ENCODE measurements at places on chromosomes 2 and 18. TPM values are rescaled to one million over a fixed set of nuclear protein-coding genes. Genes with fewer than 3 reads are reported as not detected.

The GPC1 gene
- 270 TPM for total RNA-seq

The GNAL gene
- 0.72 TPM for total RNA-seq

The CHRND gene
- not detected for total RNA-seq

The GRP gene
- not detected for total RNA-seq

The MTA3 gene
- 19.1 TPM for total RNA-seq

The ABCG8 gene
- total RNA-seq, result not detected
